ENCODE measurements at places on chromosomes 3 and 15.

DNA sequence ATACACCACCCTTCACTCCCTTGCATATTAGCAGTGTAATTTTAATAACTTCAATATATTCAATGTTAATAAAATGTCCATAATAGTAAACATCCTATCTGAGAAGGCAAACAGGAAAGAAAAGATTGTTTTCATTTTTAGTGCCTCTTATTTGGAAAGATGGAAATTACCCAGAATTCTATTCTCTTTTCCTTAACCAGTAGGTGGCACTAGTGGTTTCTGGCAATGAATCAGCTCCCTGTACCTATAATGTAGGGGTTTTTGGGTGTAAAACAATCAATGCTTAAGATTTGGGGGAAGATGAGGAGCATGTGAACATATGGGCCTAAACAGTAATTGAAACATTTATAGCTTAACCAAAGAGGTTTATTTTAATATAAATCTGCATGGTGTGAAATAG is 5.7 kb upstream of the SEMA6D start:
- DNase-seq, result no peak

GRCh38 chr3:109313061-109313460 is 3.3 kb downstream of the DPPA2 start:
- no peak for DNase-seq

- DNase-seq, result no peak
Observed at GRCh38 chr15:101156061-101156460, 95.8 kb downstream of the CHSY1 start.

DNA sequence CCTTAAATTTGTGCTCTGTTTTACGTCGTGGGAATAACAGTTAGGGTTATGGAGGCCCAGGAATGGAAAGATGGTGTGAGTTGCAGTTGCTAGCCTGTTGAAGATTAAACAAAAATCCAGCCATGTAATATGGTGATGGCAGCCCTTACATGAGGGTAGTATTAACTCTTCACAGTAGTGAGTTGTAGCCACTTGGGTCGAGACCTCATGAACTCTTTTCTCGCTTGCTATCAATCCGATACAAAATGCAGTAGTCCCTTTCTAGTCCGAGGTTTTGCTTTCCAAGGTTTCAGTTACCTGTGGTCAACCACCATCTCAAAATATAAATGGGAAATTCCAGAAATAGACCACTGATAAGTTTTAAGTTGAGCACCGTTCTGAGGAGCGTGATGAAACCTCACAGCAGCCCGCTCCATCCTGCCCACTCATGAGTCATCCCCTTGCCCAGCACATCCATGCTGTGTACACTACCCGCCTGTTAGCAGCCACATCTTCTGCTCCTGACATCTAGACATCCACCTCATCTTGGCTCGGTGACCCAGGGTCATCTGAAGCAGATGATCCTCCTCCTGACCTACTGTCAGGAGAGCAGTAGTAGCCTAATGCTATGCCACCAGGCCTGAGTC is 177.9 kb downstream of the CDIN1 start:
- no peak for DNase-seq

DNA sequence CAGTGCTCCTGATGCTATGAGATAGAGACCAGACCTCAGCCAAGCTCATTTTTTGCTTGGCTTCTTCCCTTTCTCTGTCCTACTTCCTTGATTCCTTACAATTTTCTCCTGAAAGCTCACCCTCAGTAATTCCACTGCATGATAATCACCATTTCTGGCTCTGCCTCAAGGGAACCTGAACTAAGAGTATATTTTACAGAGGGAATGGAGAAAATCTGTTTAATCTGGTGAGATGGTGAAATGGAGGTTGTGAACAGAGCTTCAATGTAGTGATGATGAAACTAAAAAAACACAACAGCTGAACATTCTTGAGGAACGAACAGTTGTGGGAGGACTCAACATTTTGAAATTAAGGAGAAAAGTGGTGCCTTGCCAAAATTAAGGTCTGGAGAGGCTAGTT is 16.3 kb downstream of the HHLA2 start:
- DNase-seq, result no peak

DNA sequence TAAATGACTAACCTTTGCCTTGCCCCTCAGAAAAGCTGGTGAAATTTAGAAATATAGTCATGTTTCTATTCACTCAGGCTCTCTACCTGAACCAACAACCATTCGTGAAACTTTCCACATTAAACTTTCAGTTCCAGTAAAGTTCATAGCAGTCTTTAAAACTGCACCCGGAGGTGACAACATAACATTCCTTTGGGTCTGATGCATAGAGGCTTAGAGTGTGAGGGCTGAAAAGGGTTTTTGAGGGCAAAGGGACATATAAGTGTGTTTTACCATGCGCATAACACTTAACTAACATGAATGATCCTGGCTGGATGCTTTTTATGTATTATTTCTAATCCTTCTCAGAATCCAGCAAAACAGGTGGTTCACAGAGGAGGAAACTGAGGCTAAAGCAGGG is 471.7 kb upstream of the MCTP2 start:
- no peak for DNase-seq

- no peak for DNase-seq
Observed at GRCh38 chr3:73419179-73419803, 205.4 kb downstream of the PDZRN3 start.

DNA sequence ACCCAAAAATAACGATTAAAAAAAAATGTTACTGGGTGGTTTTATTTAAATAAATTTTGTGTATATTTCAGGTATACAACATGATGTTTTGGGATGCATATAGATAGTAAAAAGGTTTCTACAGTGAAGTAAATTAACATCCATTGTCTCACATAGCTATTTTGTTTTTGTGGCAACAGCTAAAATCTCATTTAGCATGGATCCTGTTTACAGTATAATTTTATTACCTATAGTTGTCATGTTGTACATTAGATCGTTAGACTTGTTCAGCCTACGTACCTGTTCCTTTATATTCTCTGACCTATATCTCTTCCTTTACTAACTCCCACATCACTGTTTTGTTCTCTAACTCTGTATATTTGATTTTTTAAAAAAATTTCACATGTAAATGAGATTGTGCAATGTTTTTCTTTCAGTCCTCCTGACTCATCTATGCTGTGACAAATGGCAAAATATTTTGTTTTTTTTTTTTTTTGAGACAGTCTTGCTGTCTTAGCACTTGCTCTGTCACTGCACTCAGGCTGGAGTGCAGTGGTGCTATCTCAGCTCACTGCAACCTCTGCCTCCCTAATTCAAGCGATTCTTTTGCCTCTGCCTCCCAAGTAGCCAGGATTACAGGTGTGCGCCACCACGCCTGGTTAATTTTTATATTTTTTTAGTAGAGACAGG is 45.6 kb downstream of the OIP5 start:
- no peak for DNase-seq

DNA sequence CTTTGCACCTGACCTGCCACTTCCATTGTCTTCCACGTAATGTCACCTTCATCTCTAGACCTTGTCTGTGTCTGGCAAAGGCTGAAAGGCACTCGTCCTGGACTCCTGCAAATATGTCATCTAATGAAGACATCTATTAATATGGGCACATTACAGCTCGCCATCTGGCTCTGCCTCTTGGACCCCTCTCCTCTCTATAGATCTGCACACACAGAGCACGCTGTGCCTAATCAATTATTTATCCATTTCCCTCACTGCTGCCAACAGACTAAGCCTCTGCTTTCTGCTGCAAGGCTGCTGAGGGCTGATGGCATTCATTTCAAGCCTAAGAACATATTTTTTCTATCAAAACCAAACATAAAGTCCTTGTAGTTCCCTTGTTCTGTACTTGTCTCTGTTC is 573.0 kb downstream of the TUSC7 start:
- DNase-seq, result no peak

DNA sequence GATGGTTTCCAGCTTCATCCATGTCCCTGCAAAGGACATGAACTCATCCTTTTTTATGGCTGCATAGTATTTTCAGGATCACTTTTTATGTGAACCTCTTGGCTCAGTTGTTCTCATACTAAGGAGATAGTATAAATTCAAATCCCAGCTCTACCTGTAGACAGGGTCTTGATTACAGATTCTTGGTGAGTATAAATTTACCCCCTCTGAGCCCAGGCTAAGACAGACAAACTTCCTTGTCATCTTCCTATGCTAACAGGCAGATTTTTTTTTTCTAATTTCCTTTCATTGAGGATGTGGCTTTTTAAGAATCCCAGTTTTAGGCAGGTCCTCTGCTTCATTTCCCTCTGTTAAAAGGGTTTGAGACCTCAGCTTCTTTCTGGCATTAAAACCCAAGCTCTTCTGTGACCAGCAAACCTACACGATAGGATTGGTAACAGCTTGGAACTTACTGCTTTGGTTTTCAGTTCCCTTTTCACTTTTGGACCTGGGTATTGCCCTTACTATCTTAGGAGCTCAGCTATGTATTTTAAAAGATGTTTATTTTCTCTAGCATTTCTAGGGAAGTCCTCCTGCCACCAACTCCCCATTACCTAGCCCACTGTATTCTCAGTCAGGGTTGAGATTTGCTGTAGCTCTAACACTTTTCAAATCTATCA is 72.5 kb downstream of the VPS8 start:
- no peak for DNase-seq

- no peak for DNase-seq
Observed at GRCh38 chr3:73070675-73071575, 9.5 kb downstream of the EBLN2 start.
